Fibroblast of skin of left quadriceps (primary cell): ENCODE measurements at places on chromosomes 7 and 10.

DNA sequence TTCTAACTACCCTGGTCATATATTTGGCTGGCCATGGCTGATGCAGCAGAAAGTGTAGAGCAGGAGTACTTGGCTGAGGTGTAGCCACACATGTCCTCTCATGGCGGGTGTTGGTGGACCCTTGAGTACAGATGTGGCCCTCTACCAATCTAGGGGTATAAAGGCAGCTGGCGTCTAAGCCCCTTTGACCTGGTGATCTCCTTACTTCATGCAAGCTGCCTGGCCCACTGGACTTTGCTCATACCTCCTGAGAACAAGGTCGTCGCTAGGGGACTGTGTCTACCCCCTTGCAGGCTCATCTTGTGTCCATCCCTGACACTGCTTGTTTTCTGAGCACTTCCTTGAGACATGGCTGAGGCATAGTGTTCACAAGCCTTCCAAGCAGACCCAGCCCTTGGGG is 287.8 kb downstream of the RPS24 start:
- no peak for DNase-seq

- DNase-seq = no peak
Observed at GRCh38 chr7:87116315-87116714, 35.9 kb upstream of the DMTF1 start.

DNA sequence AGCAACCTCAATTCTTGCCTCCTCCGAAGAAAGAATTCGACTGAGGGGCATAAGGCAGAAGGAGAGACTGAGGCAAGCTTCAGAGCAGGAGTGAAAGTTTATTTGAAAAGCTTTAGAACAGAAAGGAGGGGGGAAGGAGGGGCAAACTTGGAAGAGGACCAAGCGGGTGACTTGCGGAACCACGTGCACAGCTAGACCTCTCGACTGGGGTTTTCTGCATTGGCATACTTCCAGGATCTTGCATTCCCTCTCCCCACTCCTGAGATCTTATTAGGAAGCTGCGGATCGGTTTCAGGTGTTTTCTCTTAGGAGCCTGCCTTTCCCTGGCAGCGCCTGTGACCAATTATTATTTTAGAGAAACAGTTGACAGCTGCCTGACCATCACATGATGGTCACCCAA is 20.3 kb upstream of the CPXM2 start:
- no peak for DNase-seq

GRCh38 chr10:81081887-81082620 is 544.4 kb downstream of the SH2D4B start:
- DNase-seq = no peak

- no peak for DNase-seq
Observed at GRCh38 chr7:1117321-1117928, 29.5 kb downstream of the GPER1 start.

DNA sequence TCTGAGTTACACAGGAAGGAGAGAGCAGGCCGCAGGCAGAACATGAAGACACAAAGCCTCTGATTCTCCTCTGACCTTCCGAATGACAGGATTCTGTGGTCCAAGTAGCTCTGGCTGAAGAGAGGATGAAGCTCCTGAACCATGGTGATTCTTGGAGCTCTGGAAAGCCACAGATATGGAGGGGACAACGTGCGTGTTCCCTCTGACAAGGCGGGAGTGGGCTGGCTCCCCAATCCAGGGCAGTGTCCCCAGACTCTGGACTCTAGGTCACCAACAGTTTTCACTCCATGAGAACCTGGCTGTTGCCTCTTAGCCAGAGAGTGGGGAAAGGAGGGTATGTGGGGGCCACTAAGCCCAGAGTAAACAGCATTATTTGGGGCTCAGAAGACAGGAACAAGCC is 7.4 kb upstream of the TRPV6 start:
- no peak for DNase-seq

DNA sequence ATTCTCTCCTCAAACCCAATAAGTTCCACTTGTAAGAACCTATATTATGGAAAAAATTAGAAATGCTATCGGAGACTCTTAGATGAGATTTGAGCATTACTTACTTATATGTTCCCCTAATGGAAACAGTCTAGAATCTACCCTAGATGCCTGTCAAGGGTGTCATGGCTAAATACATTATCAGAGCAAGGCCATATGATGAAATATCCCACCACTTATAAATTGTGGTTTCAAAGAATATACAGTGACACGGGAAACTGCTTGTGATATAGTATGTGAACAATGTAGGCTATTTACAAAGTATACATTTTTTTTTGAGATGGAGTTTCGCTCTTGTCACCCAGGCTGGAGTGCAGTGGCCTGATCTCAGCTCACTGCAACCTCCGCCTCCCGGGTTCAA is 46.3 kb upstream of the CTBP2 start:
- DNase-seq = no peak

- DNase-seq = no peak
Observed at GRCh38 chr7:31720366-31720765, 33.4 kb downstream of the PPP1R17 start.

- no peak for DNase-seq
Observed at GRCh38 chr7:2044311-2044882, 188.3 kb downstream of the MAD1L1 start.
